ENCODE measurements at places on chromosomes 4 and X. TPM values are rescaled to one million over a fixed set of nuclear protein-coding genes. Genes with fewer than 3 reads are reported as not detected.

Gene CLIC2
- total RNA-seq = 0.10 TPM

Gene NAP1L2
- 0.10 TPM for total RNA-seq

Gene SYP
- total RNA-seq = 0.63 TPM

Gene SPINK2
- total RNA-seq = not detected

Gene NAAA
- total RNA-seq = 1.4 TPM

Gene DMRTC1
- not detected for total RNA-seq

Gene BTC
- not detected for total RNA-seq

Gene UBE2K
- total RNA-seq = 11.7 TPM

Gene GPRASP1
- 0.10 TPM for total RNA-seq

Gene ADGRG2
- 0.46 TPM for total RNA-seq

- DNase-seq = no peak
Observed at GRCh38 chrX:10048707-10049106, 81.5 kb downstream of the CLDN34 start.

DNA sequence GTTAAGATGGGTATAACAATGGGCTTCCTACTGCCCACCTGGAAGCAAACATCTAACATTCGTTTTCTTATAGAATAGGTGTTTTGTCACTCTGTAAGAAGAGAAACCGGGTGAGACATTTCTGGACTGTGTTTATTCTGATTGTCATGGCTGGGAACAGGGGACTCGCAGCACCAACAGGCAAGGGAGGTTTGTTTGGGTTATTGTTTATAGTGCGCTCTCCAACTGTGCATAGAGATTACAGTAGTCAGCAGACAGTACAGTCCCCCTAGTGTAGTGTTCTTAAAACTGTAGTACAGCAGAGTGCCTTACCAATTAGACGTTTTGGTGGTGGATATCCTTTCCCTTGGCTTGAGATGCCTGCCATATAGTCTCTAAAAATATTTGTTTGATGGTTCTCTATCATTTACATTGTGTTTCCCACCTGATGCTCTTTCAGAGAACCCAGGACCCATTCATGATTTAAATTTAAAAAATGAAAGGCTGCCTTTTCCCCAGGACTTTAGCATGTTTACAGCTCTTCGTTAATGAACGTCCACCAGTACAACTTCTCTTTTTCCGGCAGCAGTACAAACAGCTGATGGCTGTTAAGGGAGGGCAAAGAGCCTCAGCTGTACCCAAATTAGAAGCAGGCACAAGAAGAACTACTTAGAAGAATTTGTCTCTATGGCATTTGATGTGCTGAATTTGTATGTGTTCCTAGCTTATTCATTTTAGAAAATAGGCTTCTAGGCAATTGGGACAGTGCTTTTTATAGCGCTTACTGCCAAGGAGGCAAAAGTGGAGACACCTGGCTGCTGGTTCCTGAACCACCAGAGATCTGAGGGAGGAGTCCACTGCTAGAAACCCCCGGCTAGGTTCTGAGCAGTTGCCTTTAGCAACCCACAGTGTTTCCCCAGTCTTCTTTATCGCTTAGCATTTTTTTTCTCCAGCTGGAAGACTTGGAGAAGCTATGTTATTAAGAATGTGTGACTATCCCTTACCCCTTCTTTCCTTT, 1.0 kb upstream of the RNF150 start:
- DNase-seq = no peak

DNA sequence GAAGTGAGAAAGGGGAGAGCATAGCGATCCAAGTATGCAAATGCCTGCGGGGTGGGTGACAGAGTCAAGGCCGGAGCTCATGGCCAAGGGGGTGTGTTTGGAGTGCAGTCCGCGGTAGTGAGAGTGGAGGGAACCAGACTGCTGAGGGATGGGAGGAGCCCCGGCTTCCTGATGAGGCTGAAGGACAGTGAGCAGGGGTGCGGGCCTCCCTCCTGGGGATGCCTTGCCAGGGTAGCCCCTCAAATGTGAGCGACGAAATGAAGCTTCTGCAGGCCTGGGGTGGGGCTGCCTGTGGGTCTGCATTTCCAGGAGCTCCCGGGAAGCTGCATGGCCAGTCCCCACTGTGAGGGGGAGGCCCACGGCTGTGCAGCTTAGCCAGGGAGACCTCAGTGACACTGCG, 45.0 kb downstream of the PSAPL1 start:
- DNase-seq = no peak

DNA sequence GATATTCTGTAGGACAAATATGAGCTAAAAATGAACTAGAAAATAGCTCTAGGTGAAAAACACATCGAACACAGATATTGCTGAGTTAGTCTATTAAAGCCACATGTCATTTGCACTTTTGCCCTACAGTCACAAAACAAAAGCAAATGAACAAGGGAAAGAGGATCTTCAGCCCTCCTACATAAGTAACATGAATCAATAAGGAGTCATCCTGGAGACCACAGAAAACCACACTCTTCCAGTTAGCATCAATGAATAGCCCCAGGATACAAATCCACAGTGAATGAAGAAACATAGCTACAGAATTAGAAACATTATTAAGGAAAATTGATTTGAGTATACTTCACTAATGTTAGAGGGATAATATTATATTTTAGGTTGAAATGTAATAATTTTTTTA, 311.4 kb downstream of the MAPK10 start:
- no peak for DNase-seq

DNA sequence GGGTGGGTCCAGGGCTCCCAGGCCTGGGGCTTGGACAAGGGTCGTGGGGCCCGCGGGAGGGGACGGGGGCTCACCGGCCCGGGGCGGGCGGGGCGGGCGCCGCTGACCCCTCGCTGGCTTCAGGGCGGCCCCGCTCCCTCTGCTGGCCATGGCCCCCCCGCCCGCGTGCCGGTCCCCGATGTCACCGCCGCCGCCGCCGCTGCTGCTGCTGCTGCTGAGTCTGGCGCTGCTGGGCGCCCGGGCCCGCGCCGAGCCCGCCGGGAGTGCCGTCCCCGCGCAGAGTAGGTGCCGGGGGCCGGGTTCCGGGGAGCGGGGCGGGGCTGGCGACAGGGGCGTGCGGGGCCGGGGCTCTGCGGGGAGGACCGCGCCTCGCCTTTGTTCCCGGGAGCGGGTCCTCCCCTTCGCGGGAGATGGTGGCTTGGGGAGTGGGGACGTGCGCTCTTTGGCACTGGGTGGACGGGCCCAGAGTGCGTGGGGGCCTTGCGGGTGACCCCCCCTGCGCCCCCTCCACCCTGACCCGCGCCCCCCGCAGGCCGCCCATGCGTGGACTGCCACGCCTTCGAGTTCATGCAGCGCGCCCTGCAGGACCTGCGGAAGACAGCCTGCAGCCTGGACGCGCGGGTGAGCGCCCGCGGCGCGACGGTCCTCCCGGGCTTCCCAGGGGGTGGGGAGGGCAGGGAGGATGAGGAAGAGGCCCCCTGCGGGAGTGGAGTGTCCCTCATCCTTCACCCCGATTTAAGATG, 16.8 kb upstream of the NAT8L start:
- peak; percentile 33 for DNase-seq

GRCh38 chr4:48290146-48290772, 20.6 kb upstream of the TEC start:
- no peak for DNase-seq

DNA sequence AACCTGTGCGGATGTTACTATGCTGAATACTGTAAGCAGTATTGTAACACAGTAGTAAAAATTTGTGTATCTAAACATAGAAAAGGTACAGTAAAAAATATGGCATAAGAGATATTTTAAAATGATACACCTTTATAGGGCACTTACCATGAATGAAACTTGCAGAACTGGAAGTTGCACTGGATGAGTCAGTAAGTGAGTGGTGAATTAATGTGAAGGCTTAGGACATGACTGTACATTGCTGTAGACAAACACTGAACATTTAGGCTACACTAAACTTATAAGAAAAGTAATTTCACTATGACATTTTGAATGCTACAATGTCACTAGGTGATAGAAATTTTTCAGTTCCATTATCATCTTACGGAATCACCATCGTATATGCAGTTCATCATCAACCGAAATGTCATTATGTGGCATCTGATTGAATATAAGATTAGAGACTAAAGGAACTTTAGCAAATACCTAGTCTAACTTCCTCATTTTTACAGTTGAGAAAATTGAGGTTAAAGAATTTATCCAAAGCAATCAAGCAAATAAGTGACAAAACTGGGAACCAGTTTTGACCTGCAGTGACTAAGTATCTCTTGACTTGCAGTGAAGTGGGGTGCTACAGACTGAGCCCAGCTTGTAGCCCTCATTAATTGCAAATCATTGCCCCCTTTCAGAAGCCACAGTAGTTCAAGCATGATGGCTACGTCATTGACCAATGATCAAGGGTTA, 55.3 kb downstream of the EGF start:
- no peak for DNase-seq

GRCh38 chr4:37503261-37503660, 182.9 kb downstream of the RELL1 start:
- DNase-seq = no peak

DNA sequence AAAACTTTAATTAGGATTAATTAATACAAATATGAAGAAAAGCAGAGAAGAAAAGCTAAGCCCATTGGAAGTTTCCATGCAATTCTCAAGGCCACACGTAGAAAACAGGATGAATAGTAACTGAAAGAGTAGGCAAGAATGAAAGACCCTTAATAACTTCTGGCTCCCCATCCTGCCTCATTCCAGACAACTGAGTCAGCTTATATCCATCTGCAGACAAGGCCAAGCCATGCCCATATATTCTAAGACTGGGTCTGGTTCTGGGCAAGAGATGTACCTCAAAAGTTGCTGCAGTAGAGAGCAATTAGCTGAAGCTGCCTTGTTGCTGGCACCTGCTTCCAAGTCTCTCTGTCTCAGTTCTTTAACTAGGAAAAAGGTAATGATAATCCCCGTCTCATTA, 244.1 kb downstream of the GPC3 start:
- peak; percentile 7 for DNase-seq

DNA sequence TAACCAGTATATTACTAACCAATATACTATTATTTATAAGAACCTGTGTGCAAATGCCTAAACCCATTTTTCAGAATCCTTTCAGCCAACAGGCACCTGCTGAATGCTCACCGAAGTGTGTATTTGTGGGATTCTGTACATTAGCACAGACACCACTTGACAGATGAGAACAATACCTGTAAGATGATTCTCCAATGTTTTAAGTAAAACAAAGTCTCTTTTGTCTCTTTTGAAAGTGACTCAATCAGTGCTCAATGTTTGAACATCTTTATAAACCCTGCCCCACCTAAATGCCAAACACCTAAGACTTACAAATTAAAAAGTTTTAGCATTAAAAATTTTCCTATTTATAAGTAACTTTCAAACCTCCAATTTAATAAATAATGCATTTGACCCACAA, 763 bp downstream of the ASB9 start:
- no peak for DNase-seq

GRCh38 chr4:38805530-38806145, 1.0 kb upstream of the TLR1 start:
- DNase-seq = no peak

DNA sequence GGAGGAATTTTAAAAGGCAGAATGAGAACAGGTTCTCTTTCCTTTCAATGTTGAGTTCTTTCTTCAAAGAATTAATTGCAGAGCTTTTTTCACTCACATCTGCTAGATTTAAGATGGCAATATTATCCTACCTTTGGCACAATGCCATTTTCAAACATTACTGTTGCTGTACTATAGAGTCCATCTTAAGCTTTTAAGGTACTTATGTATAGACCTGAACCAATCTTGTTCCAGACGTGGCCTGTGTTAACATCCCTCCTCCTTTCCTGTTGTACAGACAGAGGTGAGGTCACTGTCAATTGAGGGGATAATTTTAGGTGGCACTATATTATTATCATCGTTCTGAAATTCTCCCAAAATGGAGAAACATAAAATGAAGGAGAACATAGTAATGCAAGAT, 53.0 kb upstream of the MYOZ2 start:
- no peak for DNase-seq

DNA sequence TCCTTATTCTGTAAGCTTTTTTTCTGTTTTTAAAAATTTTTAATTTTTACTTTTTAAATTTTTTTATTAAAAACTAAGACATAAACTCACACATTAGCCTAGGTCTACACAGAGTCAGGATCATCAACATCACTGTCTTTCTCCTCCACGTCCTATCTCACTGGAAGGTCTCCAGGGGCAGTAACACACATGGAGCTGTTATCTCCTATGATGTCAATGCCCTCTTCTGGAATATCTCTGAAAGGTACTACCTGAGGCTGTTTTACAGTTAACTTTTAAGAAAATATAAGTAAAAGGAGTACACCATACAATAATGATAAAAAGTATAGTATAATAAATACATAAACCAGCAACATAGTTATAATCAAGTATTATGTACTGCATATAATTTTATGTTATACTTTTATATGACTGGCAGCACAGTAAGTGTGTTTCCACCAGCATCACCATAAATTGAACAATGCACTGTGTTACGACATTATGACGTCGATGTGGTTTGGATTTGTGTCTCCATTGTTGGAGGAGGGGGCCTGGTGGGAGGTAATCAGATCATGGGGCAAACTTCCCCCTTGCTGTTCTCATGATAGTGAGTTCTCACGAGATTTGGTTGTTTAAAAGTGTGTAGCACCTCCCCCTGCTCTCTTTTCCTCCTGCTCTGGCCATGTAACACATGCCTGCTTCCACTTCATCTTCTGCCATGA, 21.3 kb downstream of the IL15 start:
- no peak for DNase-seq

GRCh38 chrX:40922307-40922706, 162.9 kb upstream of the USP9X start:
- DNase-seq = no peak

DNA sequence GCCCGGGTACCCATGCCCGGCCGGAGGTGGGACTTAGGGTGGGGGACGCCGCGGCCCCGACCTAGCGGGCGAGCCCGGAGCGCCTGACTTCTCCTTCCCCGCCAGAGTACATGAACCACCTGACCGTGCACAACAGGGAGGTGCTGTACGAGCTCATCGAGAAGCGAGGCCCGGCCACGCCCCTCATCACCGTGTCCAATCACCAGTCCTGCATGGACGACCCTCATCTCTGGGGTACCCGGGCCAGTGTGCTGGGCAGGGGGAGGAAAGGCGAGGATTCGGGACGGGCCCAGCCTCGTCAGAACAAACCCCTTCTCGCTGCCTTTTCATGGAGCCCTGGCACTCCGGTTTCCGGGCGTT, 622 bp downstream of the TAFAZZIN start:
- peak; percentile 68 for DNase-seq

DNA sequence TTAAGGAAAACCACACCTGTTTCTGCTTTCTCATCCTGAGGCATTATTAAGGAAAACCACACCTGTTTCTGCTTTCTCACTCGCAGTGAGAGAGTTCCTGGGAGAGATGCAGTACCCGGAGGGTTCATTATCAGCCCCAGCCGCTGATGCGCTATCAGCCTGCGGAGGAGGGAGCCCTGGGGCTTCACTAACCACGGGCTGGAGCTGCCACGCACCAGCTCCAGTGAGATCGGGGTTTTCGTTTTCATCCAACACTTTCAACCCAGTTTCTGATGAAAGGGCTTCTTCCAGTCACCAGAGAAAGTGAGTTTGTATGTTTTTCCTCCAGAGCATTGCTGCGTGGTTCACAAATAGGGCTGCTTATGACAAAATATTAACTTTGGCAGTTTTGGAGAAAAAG, 93.2 kb upstream of the PRKX start:
- no peak for DNase-seq
